ENCODE measurements at places on chromosomes 2 and 18. TPM values are rescaled to one million over a fixed set of nuclear protein-coding genes. Genes with fewer than 3 reads are reported as not detected.

The MLPH gene
- polyA plus RNA-seq: 18.3 TPM

The MDH1B gene
- 0.53 TPM for polyA plus RNA-seq

The MAL gene
- polyA plus RNA-seq: 8.4 TPM

The UGT1A7 gene
- polyA plus RNA-seq: not detected

The MYOM1 gene
- 112 TPM for polyA plus RNA-seq

The ANTXR1 gene
- polyA plus RNA-seq: 5.8 TPM

The PLGLB2 gene
- polyA plus RNA-seq: 1.6 TPM

The IL18RAP gene
- 0.42 TPM for polyA plus RNA-seq

The SIX2 gene
- 2.0 TPM for polyA plus RNA-seq

The TMEM131 gene
- polyA plus RNA-seq: 15.3 TPM

The STAT4 gene
- 1.1 TPM for polyA plus RNA-seq

The LRRC30 gene
- not detected for polyA plus RNA-seq

The PUM2 gene
- 18.6 TPM for polyA plus RNA-seq

The UGT1A6 gene
- polyA plus RNA-seq: not detected

The IL1B gene
- 0.49 TPM for polyA plus RNA-seq

The KATNAL2 gene
- 0.91 TPM for polyA plus RNA-seq

The MAB21L4 gene
- polyA plus RNA-seq: 0.10 TPM

The BOLL gene
- polyA plus RNA-seq: not detected

The CD226 gene
- 0.29 TPM for polyA plus RNA-seq

The HOXD10 gene
- polyA plus RNA-seq: not detected

The GALNT13 gene
- polyA plus RNA-seq: not detected

The TRPM8 gene
- not detected for polyA plus RNA-seq

The CYS1 gene
- 0.42 TPM for polyA plus RNA-seq

The MYL1 gene
- 2.1 TPM for polyA plus RNA-seq

The CEP68 gene
- polyA plus RNA-seq: 6.5 TPM

The AQP12A gene
- not detected for polyA plus RNA-seq

The TLX2 gene
- not detected for polyA plus RNA-seq

The ERBB4 gene
- 1.3 TPM for polyA plus RNA-seq

The KYNU gene
- polyA plus RNA-seq: 0.76 TPM

The NDUFB3 gene
- 210 TPM for polyA plus RNA-seq

The PAIP2B gene
- 22.2 TPM for polyA plus RNA-seq

The ASB18 gene
- 6.7 TPM for polyA plus RNA-seq

The DSG3 gene
- polyA plus RNA-seq: not detected

The LYG2 gene
- polyA plus RNA-seq: not detected

All from heart left ventricle (tissue), 16 donors.